ENCODE measurements at places on chromosomes 3 and 15.

GRCh38 chr15:87874896-87875711 is 381.4 kb downstream of the NTRK3 start:
- no peak for DNase-seq

- peak; percentile 12 for DNase-seq
Observed at GRCh38 chr3:156448300-156448699, 106.6 kb downstream of the SSR3 start.

DNA sequence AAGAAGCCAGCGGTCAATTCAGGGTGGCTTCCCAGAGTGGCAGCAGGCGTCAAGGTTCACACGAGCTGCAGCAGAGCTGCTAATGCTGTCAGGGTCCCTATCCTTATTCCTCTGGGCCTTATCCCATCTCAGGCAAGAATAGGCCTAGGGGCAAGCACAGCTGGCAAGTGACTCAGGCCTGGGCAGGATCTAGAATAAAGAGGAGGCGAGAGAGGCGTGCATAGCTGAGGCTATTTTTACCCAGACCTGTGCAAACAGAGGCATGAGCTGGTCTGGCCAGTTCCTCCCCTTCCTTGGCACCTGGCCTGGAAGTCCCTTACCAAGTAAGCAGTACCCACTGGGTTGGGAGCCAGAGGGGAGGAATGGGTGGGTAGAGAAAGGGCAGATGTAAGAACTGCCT is 12.2 kb upstream of the VIPR1 start:
- DNase-seq = no peak

DNA sequence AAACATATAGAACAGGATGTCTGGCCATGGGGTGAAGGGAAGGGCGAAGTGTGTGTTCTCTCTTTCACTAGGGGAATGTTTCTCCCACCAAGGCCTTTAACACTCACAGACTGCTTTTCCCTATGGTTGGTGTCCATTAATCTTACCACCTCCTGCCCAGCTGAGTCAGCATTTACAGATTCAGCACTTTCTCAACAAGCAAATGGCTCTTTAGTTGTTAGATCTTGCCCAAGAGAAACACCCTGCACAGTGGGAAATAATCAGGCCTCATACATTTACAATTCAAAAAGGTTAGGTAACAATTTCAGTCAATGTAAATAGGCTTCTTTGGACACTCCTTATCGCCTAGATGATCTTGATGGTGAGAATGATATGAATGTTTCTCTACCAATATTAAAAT is 418.2 kb downstream of the EPHA3 start:
- DNase-seq = no peak

DNA sequence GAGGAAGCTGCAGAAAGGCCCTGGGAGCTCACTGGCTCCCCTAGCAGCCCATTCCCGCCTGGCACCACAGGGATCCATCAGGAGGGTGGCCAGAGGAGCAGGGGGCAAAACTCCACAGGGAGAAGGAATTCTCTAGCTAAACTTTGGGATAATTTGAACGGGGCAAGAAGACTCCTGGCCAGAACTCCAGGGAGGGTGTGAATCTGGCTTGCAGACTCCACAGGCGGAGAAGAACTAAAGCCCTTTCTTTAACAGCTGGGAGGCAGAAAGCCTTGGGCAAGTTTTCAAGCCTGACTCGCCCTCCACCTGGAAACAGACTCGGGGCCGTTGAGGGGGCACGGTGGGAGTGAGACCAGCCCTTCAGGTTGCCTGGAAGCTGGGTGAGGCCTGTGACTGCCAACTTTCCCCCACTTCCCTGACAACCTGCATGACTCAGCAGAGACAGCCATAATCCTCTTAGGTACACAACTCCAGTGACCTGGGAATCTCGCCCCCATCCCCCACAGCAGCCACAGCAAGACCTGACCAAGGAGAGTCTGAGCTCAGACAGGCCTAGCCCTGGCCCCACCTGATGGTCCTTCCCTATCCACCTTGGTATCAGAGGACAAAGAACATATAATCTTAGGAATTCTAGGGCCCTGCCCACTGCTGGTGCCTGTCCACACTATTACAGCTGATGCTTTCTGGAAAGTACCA is 28.6 kb downstream of the SLC27A2 start:
- DNase-seq = no peak

GRCh38 chr3:53846134-53846850 is at the start of the genes CHDH and IL17RB:
Gene CHDH (minus strand): TSS chr3:53846419. CDS start chr3:53824008, 22,411 bp downstream.
Gene IL17RB (plus strand): TSS chr3:53846568. CDS start chr3:53846589, 21 bp downstream.
- DNase-seq = peak; percentile 23

DNA sequence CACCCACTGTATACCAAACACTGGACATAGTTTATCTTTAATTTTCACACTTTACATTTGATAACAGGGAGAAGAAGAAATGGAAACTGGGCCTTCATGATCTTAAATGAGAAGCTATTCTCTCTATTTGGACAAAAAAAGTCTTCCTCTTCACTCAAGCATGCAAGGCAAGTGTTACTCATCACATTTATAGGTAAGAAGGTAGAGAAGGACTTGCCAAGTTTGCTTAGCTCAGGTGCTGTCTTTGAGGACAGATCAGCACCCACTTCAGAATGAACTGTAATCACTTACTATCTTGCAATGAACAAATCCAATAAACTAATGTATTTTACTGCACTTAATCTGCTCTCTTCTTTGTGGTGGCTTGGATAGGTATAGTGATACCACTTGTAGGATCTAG is 1.1 kb upstream of the MYH15 start:
- no peak for DNase-seq

- no peak for DNase-seq
Observed at GRCh38 chr3:115660646-115661337, 37.5 kb downstream of the GAP43 start.

GRCh38 chr3:60448696-60449095 is 802.6 kb downstream of the FHIT start:
- DNase-seq = no peak

GRCh38 chr3:146125951-146126350 is 35.0 kb downstream of the PLOD2 start:
- no peak for DNase-seq

- peak; percentile 67 for DNase-seq
Observed at GRCh38 chr3:114218578-114219185, 18.7 kb downstream of the ZNF80 start.

DNA sequence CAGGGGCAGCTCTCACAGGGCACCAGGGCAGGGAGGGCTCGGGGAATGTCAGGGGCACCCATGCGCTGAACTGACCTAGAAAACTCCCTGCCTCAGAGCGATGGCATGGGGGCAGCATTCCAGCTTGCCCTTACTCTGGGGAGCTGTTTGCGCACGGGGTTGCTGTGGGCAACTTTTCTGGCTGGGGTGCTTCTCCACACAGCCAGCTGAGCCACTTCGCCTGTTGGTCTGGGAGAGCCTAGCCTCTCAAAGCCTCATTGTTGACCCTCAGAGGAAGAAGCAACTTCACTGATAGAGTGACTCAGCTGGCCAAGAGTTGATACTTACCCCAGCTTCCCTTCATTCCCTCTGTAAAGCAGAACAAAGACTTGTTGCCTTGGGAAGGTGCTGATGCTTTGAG is 42.6 kb upstream of the MRPS22 start:
- no peak for DNase-seq

- DNase-seq = no peak
Observed at GRCh38 chr15:29133321-29133720, 136.3 kb downstream of the NSMCE3 start.

DNA sequence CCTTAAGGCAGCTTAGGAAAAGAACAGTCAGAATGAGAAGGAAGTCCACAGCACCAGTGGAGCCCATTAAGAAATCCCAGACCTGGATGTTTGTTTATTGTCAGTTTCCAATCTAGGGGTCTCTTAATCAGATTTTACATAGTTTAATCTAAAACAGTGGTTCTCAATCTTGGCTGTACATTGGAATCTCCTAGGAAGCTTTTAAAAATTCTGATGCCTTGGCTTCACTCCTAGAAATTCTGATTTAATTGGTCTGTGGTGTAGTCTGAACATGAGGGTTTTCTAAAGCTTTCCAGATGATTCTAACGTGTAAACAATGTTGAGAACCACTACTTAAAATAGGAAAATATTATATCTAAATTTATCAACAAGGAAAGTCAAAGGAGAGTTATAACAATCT is 56.6 kb upstream of the SPRED1 start:
- no peak for DNase-seq

DNA sequence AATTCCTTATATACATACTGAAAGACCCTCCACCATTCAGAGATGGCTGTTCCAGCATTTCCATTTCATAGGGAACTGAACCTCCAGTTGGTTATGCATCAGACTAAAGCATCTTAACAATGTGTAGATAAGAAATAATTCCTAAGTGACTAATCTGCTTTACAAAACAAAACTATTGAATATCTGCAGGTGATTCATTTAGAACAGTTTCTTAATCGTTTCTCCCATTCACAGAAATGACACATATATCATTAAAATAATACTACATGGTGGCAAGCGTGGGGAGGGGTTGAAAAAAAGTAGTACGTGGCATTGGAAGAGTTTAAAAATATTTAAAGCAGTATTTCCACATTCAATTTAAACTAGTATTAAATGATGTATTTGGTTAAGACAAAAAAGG is 19.5 kb downstream of the COPS2 start:
- no peak for DNase-seq

GRCh38 chr15:74843891-74844299 is 939 bp upstream of the ULK3 start:
- DNase-seq = no peak

- DNase-seq = no peak
Observed at GRCh38 chr3:69292185-69292584, 93.7 kb downstream of the FRMD4B start.
